ENCODE measurements at places on chromosomes 2 and 18.

DNA sequence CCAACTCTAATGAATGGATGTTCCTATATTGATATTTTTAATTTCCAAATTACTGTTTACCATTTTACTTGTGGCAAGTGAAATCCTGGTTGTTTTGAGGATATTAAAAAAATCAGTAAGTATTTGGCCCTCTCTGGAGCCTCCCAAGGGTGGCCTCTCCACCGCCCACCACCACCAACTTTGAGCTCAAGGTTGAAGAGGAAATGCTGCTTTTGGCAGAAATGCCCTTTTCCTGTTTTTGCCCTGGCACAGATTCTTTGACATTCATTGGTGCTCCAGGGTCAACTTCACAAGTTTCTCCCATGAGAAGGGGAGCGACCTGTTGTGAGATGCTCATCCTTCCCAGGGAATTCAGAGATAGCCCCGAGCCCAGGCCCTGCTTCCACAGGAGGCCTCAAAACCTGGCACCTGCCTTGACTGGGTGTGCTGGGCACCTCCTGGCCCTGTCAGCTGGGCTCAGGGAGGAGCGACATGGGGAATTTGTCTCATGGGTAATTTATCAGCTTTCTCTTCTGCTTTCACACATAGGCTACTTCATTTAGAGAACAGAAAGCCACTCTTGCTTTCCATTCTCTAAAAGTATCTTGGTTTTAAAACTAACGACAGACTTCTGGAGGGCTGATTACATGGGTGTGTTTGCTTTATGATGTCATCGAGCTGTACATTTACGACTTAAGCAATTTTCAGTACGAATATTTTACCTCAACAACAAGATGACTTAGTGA, 6.9 kb downstream of the CD8A start:
- no peak for DNase-seq

- peak; percentile 20 for DNase-seq
Observed at GRCh38 chr2:239916205-239917124, 108.7 kb downstream of the NDUFA10 start.

GRCh38 chr2:207528980-207529329, 807 bp upstream of the CREB1 start:
- peak; percentile 41 for DNase-seq

- no peak for DNase-seq
Observed at GRCh38 chr18:36665952-36666351, 162.8 kb downstream of the TPGS2 start.

- DNase-seq: no peak
Observed at GRCh38 chr2:105787376-105788318, 42.9 kb downstream of the NCK2 start.

- DNase-seq: no peak
Observed at GRCh38 chr18:80010551-80010906, 22.2 kb upstream of the TXNL4A start.

GRCh38 chr2:129492548-129492947, 486.9 kb upstream of the RAB6C start:
- no peak for DNase-seq

DNA sequence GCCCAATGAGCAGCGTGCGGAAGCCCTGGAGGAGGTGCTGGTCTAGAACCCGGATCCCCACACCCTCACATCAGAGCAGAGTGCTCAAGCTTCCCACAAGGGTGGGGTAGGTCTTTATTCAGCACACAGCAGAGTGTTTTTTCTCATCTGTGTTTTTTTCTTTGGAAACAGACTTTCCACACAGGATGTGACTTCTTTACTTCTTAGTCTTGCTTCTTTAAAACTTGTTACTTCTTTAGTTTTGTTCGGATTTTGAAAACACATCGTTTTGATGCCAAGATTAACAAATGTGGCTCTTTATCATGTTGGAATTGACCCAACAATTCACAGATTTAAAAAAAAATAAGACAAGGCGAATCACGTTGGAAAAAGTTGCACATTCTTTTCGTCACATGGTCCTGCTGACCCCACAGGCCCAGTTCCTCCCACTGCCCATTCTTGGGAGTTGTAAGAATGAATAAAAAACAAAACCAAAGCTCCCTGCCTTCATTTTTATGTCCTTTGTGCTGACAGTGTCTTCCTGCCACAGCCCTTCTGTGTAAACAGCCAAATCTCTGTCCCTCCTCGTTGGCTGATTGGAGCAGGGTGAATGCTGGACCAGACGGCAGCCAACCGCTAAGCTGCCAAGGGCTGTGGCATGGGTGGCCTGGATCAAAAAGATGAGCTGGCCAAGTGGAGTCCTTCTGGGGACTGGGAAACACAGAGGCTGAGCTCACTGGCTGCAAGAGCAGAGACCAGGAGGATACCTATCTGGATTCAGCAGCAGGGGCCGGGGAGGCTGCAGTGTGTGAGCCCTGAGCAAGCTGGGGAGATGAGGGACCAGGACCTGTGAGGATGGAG, 81.6 kb downstream of the TWIST2 start:
- DNase-seq: peak; percentile 22

- DNase-seq: peak; percentile 64
Observed at GRCh38 chr18:48929941-48930713, 20.6 kb downstream of the SMAD7 start.

DNA sequence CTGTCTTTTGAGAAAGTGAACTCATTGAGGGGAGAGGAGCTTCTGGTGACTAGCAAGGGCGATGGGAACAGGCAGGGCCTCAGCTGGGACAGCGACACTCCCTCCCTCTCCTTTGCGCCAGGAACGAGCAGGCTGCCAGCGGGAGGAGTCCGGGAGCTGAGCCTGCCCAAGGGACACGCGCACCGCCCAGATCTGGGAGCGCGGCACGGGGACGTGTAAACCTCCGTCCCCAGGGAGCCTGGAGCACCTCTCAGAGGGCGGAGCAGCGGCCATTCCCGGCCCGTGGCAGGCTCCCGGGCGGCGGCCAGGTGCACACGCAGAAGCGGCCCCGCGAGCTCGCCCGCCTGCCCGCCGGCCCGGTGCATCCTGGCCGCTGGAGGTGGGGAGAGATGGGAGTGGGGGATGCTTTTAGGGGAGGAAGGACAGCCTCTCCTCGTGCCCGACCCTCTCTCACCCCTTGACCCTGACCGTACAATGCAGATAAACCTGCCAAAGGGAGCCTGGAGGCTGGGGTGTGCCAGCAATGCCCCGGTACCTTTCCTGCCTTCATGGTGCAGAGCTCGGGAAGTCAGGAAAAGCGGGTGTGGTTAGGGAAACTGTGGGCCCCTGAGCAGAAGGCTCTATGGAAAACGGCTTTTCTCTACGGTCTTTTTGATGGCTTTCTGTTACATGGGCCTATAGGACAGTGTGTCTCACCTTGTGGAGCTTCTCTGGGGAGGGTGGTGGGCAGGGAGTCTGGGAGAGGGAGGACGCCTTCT, 2.2 kb downstream of the AQP4 start:
- peak; percentile 90 for DNase-seq

DNA sequence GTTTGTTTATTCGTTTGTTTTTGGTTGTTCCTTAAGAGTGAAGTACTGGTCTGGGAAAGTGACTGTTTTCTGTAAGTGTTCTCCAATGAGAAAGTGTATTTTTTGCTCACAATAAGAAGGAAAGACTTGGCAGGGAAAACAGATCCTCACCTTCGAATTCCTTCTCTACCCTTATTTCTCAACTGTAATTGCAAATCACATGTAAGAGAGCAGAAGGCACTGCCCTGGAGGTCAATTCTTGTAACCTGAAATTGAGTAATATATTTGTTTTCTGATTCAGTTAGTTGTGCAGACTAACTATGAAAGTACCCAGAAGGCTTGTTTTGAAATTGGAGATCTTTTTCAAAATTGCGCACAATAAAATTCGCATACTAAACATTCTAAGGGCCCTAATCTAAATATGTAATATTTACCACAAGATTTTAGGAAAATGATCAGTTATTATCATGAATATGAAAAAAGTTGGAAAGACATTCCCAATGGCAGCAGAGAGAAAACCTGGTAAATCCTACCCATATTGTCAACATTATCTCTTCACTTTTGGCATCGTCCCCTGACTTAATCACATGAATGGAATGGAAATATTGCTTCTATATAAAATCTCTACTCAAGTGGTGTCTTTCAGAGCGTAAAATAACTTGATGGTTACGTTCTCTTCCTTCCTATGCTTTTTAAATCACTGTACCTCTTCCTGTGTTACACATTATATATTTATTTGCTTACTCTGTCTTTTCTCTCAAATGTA, 24.1 kb downstream of the TFPI start:
- DNase-seq: no peak

DNA sequence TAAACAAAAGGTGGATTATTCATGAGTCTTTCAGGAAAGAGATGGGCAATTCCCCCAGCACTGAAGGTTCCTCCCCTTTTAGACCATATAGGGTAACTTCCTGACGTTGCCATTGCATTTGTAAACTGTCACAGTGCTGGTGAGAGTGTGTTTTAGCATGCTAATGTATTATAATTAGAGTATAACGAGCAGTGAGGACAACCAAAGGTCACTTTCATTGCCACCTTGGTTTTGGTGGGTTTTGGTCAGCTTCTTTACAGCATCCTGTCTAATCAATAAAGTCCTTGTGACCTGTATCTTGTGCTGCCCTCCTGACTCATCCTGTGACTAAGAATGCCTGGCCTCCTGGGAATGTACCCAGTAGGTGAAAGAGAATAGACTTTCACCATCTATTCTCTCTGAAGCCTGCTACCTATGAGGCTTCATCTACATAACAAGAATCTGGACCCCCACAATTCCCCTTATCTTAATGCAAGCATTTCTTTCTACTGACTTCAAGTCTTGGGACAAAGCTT, 148.7 kb downstream of the CABLES1 start:
- DNase-seq: no peak

DNA sequence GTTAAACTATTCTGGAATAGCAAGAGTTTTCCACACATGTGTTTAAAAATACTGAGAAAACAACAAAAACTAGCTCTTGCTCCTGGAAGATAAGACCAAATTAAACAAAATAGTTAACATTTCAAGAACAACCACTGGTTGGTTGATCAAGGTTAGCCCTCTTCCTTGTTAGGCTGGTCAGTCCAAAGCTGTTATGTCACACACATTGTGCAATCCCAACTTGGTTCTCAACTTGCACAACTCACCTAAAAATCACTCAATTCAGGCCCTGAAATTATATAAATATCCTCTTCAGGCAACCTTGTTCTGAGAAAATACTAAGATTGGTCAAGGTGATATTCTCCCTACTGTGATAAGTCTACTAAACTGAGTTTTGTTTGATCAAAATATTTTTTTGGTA, 169.7 kb upstream of the LRP1B start:
- no peak for DNase-seq

- no peak for DNase-seq
Observed at GRCh38 chr2:186126181-186126580, 359.9 kb upstream of the ZC3H15 start.

DNA sequence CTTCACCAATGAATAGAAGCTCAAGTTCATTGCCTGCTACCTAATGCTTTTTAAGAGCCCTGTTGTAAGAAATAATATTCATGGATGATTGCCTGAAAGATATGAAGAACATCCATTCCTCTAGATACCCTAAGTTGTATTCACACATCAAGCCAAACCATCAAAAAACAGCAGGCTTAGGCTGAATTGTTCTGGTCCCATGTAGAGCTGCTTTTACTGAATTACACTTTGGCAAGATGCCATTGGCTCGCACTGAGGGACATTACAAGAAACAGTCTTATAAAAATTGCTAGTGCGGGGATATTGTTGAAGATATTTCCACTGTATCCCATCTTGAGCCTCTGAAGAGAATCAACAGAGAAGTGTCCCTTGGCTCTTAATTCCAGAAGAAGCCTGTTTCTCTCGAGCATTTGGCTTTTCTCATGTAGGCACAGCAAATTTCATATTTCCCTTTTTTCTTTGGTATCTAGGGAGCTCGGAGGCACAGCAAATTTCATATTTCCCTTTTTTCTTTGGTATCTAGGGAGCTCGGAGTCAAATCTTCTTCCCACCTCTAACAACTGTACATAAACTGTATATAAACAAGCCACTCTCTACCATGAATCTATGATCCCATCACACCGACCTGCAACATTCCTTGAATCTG, 107.5 kb downstream of the COLEC12 start:
- DNase-seq: no peak

- DNase-seq: no peak
Observed at GRCh38 chr2:26903676-26904075, 55.7 kb downstream of the DPYSL5 start.

DNA sequence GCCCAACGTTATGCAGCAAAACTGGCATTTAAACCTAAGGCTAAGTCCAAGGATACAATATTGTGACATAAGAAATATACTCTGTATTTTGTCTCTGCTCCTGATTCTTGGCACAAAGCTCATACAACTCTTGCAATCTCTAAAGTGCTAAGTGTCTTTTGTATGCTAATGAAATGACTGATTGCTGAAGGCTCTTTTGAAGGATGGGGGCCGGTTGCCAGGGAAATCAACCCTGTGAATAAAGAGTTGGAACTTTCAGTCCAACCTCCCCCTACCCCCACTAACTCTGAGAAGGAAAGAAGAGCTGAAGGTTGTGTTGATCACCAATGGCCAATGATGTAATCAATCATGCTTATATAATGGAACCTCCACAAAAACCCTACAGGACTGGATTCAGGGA, 40.3 kb downstream of the SESTD1 start:
- no peak for DNase-seq

DNA sequence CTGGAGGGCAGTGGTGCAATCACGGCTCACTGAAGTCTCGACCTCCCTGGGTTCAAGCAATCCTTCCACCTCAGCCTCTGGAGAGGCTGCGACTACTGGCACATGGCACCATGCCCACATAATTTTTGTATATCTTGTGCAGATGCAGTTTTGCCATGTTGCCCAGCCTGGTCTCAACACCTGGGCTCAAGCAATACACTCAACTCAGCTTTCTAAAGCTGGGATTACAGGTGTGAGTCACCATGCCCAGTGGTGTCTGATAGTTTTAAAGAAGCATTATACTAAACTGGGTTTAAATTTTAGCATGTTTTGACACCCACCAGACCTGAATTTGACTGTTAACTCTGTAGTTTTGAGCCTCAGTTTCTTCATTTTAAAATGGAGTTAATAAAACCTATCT, 109.4 kb upstream of the SLC38A11 start:
- no peak for DNase-seq

DNA sequence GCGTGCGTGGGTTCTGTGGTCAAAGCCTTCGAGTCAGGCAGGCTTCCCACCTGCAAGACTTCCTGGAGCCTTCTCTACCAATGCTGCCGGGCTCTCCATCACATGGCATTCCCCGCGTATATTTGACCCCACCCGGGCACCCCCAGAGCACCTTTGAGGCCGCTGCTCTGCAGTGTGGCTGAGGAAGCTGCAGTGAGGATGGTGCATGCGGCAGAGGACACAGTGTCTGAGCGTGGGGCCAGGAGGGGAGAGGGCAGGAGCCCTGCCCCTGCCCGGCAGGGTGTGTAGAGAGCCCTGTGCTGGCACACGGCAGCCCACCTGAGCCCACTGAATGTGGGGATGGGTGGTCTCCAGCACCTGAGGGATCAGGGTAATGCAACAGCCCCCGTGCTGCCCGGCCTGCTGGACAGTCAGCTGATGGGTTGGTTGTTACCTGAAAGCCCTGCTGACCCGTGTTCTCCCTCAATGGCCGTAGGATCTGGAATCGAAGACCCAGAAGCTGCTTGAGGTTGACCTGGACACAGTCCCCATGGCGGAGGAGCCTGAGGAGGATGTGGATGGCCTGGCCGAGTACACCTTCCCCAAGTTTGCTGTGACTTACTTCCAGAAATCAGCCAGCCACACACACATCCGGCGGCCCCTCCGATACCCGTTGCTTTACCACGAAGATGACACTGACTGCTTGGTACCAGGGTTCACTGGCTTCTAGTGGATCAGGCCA, 36.8 kb upstream of the GPR17 start:
- peak; percentile 16 for DNase-seq

- DNase-seq: no peak
Observed at GRCh38 chr2:100039291-100039980, 103.0 kb downstream of the AFF3 start.

- no peak for DNase-seq
Observed at GRCh38 chr2:121611730-121612705, 37.2 kb downstream of the CLASP1 start.

- no peak for DNase-seq
Observed at GRCh38 chr2:37232131-37232933, 874 bp downstream of the NDUFAF7 start.
